Naive thymus-derived CD8-positive, alpha-beta T cell (primary cell): ENCODE measurements at places on chromosomes 1 and 21. TPM values are rescaled to one million over a fixed set of nuclear protein-coding genes. Genes with fewer than 3 reads are reported as not detected.

OPTC gene
- not detected for total RNA-seq

NES gene
- total RNA-seq = not detected

TNFSF4 gene
- 2.3 TPM for total RNA-seq

ST3GAL3 gene
- total RNA-seq = 23.0 TPM

CORT gene
- not detected for total RNA-seq

NFIA gene
- 6.3 TPM for total RNA-seq

DNA sequence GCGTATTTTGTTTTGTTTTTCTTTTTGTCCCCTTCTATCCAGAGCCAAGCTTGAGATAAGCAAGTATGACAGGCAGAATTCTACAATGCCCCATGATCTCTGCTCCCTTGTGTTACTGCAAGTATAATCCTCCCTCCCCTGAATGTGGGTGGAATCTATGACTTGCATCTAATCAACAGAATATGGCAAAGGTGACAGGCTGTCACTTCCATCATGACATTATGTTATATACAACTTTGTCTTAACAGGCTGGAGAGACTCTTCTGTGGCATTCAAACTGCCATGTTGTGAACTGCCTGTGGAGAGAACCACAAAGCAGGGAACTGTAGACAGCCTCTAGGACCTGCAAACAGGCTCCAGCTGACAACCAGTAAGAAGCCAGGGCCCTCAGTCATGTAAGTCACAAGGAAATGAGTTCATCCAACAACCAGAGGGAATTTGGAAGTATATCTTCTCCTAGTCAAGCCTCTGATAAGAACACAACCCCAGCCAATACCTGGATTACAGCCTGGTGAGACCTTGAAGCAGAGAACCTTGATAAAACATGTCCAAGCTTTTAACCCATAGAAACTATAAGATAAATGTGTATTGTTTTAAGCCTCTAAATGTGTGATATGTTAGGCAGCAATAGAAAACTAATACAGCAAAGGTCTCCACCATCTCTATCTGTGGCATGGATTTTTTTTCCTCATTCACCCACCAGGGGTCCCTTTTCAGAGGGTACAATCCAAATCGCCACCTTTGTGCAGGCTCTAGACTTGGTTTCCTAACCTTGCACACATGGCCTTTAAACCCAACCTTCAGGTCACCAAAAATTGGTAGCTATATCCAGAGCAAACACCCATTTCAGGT is 5.7 kb upstream of the C1orf162 start:
- DNase-seq = no peak

- DNase-seq = no peak
Measured at GRCh38 chr1:192600275-192600674, 24.7 kb downstream of the RGS1 start.

DNA sequence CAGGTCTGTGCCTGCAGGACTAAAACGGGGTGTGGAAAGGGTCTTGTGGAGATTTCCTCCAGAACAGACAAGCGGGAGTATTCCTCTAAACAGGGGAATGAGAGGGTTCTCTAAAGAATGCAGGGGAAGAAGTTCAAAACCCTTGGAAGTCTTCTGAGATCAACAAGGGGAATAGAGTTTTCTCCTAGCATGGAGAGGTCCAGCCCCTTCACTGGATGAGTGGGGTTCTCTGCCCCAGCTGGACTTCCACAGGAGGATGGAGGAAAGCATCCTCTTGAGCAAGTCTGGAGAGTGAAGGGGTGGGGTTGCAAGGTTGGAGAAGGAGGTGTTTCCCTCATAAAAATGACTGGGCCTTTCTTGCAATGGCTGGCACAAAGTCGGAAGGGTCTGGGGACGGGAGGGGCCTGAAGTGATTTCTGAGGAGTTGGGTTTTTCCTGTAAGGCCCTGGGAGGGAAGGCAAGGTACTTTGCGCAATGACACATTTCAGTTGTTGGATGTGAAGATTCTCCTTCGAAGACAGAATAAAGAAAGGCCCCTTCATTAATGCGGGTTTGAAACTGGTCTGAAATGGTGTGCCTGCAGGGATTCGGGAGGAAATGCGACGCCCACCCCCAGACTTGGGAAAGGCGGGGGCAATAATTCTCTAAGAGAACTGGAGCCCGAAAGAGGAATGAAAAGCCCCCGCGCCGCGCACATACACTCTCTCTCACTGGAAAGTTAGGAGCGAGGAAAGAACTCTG is 884 bp downstream of the SPATA6 start:
- no peak for DNase-seq

- no peak for DNase-seq
Measured at GRCh38 chr21:44958471-44959191, 18.8 kb downstream of the SLX9 start.

GRCh38 chr1:152191260-152191659 is 32.2 kb upstream of the RPTN start:
- no peak for DNase-seq

GRCh38 chr1:78721136-78721535 is 71.5 kb downstream of the IFI44 start:
- no peak for DNase-seq

DNA sequence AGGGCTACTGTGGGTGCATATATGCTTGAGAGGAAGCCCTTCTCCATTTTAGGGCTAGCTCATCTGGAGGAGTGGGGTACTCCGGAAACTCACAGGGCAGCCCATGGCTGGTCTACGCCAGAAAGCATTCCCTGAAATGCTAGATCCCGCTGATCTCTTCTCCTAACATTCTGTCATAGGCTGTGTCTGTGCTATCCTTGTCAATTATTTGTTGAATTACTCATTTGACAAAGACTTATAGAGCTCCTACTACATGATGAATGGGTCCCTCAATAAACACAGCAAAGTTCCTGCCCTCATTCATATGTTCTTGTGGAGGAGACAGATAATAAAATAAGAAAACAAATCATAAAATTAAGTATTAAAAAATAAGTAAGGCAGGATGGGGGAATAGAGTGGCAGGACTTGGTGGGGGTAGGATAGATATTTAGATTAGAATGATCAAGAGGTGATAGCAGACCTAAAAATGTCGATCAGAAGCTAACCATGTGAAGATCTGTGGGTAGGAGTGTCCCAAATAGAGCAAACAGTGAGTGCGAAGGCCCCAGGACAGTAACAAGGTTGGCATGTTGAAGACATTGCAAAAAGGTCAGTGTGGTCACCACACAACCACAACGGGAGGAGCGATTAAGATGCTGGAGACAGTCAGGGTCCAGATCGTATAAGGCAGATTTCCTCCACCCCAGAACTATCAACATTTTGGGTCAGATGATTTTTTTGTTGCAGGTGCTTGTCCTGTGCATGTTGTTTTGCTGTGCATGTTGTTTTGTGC is 13.2 kb downstream of the NGF start:
- DNase-seq = no peak

DNA sequence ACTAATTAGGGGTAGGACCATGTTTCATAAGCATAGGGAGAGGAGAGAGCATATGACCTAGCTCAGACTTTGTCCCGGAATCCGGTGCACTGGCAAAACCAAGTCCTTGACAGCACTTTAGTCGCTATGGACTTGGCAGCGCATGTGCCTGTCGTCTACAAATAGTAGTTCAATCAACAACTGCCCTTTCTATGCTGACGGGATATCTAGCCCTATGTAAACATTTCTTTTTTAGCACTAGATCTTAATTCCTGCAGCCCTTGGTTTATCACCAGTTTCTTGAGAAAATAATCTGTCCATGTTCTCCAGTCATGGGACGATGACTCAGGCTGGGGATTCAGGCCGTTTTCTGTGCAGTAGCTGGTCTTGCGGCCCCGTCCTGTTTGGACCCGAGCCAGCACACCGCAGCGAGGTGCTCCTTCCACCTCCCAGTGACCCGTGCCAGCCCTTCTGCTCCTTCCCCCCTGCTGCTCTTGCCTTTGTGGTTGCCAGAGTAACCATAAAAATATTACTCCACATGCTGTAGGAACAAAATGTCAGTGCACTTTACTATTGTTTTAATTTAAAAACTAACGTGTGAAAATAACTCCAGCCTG is 8.6 kb upstream of the MT1HL1 start:
- no peak for DNase-seq

DNA sequence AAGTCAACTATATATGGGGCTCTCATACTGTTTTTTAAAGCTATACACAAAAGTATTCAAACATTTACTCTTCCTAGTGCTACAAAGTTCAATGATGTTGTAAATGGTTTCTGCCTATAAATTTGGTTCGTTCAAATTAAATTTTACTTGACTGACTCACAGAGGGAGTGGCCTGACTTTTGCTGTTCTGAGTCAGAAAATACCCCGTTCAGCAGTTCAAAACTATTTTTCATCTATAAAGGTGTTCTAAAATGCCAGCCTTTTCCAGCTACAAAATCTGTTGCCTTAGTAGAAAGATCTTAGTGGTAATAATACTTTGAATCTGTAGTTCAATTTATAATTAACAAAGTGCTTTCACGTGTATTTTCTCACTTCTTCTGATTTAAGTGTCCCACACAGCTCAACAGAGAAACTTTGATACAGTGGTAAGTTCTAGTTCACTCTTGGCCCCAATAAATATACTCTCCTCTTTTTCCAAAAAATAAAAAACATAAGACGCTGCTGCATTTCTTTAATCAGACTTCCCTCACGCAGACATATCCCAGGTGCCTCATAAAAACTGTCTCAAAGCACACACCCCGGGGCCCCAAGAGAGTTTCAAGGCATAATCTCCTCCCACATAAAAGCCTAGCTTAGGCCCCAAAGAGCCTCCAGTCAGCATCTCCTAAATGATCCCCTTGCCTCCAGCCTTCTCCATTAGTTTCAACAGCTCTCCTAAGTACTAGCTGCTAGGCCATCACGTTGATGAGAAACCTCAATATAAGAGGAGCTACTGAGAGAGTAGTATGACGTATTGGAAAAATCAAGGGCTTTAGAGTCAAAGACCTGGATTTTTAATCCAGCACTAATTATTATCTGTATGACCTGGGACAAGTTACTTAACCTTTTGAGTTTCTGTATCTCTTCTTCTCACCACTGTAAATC is 3.2 kb downstream of the PTP4A2 start:
- DNase-seq = no peak

DNA sequence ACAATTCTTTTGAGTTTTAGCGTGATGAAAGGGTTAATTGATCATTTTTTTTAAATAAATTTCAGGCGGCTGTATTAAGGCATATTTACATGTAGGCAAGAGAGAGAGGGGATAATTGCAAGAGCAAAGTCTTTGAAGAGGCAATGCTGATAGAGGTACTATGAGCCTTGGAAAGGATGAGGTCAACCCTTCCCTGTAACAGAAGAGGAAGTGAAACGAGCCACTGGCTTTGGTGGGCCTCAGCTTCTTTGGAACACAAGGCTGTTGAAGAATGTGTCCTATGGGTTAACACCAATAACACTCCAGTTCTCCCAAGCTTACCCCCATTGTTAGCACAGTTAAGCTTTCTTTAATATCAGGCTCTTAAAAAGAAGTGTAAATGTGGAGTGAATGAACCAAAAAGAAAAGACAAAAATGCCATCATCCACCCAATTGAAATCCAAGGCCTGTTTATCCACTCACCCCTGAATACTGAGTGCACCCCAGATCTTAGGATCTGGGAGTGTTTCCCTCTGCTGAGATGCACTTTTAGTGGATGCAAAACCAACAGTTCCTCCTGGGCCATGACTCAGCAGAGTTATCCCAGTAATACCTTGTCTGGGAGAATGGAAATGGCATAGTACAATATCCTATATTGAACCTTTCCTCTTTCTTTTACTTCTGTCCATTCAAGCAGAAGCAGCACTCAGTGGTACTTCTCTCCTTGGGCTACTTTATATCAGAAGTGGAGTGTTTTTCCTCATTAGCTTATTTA is 216.4 kb downstream of the SLC44A5 start:
- no peak for DNase-seq

DNA sequence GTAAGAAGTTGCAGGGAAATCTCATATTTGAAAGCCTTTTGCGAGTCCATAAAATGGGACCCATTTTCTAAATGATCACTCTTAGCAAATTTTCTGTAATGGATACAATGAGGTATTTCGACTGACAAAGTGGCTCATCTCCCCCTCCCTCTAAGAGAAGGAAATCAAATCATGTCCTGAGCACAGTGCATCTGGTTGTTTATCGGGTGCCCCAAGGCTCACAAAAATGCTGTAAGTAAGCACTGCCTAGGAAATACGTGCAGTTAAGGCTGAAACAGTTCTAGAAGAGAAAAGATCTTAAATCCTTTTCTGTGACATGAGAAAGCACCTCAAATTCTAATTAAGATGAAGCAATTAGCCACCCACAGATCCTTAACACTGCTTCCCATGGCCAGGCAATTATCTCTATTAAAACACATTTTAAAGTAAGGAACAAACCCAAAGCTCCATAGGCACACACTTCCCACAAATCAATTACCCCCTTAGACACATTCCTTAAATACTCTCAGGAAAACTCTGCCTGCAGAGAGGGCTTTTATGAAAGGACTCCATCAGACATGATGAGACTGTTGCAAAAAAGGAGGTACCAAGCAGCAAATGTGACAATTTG is 216.3 kb downstream of the KCNH1 start:
- DNase-seq = no peak

DNA sequence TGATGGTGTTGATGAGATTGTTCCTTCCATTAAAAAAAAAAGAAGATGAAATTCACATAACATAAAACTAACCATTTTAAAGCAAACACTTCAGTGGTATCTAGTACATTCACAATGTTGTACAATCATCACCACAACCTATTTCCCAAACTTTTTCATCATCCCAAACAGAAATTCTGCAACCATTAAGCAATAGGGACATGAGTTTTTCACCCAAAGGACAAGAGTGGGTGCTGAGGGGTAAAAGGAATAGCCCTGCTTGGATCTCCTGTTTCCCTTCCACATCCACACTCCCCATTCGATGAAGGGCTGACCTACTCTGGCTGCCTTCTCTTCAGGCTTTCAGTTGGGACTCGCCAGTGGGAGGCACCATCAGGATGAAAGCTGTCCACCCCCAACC is 59.3 kb downstream of the SLC9A1 start:
- DNase-seq = no peak

- DNase-seq = no peak
Measured at GRCh38 chr1:51517361-51518032, 1.6 kb downstream of the EPS15 start.

DNA sequence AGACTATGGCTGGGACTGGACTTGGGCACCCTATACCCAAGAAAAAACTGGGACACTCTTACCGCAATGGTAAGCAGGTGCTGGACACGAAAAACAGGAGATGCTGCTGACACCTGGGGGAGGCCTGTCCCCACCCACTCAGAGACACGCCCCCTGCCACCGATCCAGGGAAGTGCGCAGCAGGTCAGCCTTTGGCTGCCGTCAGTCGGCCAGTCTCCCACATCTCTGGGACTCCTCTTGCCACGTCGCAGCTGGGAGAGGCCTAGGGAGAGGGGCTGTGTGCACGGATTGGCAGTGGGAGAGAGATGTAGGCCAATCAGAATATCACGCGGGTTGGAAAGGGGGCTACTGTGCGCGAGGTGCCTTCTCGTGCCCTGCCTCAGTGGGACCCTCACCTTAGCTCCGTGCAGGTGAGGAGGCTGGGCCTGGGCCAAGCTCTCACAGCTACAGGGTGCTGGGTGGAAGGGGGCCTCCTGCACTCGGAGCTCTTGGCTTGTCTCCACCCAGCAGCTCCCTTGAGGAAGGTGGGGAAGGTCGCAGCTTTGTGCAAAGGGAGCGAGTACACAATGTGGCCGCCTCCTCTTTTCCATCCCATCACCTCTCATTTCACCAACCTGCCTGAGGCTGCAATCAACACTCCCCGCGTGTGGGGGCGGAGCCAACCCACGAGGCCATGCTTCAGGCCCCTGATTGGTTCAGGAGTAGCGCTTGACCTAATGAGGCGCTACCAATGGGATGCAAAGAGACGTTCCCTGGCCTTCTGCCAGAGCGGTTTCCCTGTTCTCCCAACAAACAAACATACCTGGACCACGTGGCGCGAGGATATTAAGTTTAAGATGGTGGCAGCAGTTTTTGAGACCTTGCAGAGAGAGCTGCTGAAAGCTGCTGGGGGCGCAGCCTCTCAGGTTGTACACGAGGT is 25.7 kb upstream of the LDLRAP1 start:
- DNase-seq = no peak

GRCh38 chr1:193677874-193678273 is 491.5 kb upstream of the B3GALT2 start:
- no peak for DNase-seq
